ENCODE measurements at places on chromosomes 2 and 18. TPM values are rescaled to one million over a fixed set of nuclear protein-coding genes. Genes with fewer than 3 reads are reported as not detected.

The NTSR2 gene
- not detected for polyA plus RNA-seq

The CYP26B1 gene
- 12.2 TPM for polyA plus RNA-seq

The VWA3B gene
- 0.74 TPM for polyA plus RNA-seq

The FBXO41 gene
- polyA plus RNA-seq = 0.13 TPM

The TRABD2A gene
- 0.72 TPM for polyA plus RNA-seq

The RPRM gene
- polyA plus RNA-seq = 2.0 TPM

The MSTN gene
- polyA plus RNA-seq = 28.0 TPM

The DSG4 gene
- not detected for polyA plus RNA-seq

The SLC38A11 gene
- polyA plus RNA-seq = 0.38 TPM

The TMEM17 gene
- 1.8 TPM for polyA plus RNA-seq

The VIT gene
- polyA plus RNA-seq = 4.7 TPM

- no peak for DNase-seq
These were observed 8.9 kb downstream of the SH2D6 start for GRCh38 chr2:85427300-85427835.

DNA sequence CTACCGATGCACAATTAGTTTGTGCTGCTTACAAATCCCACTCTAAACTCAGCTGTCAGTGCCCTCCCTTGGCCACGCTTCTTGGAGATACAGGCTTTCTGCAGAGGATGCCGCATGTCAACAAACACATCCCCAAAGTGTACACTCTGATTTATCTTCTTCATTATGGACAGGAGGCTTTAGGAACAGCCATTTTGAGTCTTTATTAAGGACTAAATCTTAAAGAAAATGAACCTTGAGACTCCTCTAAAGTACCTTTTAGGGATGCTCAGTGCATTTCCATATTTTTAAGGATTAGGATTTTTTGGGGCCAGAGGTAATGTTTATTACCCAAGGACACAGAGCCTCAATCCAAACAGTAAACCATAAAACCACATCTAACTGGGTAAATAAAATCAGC is 6.0 kb downstream of the EDAR start:
- no peak for DNase-seq

DNA sequence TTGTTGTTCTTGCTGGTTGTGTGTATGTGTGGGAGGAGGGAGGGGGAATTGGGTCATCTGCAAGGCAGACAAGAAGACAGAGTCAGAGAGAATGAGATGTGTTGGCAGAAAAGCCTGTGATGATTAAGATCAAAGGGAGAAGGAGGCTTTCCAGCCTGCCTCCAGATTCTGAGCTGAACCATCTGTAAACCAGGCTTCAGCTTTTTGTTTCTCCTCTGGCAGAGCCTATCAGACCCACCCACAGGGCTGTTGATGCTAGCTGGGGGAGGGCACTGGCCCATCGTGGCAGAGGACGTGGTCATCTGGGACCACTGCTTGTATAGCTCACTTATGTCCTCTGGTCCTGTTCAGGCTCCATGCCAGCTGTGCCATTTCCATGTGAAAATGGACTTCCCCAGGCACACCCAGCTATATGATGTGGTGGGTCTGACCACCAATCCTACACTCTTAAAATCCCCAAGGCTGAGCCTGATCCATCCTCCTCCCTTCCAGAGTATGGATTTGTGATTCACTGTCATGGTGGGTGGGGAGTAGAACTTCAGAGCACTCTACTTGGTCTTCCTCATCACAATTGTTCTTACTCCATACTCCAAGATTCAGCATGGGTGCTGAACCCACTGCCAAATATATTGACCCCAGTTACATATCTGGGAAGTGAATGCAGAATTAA is 27.8 kb upstream of the COL6A3 start:
- DNase-seq = peak; percentile 43

GRCh38 chr2:62489702-62490101 is 16.3 kb downstream of the TMEM17 start:
- no peak for DNase-seq

DNA sequence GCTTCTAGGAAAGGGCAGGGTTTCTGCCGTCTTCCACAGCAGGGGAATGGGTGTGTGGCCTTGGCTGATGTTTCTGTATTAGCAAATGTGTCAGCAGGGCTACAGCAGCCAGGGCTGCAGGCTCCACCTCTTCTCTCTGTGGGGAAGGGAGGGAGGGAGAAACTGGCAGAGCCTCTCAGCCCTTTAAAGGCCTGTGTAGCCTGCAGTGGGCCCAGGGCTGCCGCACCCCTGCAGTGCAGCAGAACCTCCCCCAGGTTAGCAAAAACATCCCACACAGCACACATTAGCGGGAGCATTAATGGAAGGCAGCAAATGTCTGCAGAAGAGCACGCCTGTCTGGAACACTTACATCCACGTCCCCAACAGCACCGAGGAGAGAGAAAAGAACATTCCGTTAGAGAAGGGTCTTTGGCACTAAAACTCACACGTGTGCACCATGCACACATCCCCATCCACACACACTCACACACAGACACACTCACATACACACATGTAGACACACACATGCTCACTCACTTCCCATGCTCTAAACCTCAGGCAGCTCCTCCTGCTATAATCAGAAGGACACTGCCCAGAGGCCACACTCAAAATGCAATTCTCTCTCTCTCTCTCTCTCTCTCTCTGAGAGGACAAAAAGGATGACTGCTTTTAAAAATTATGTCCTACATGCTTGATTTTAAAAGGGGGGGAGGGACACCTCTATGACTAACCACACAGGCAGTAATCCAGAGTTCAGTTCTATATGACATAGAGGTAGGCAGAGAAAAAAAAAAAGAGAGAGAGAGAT is 24.1 kb downstream of the MRPL35 start:
- peak; percentile 81 for DNase-seq

- no peak for DNase-seq
These were observed 48.3 kb downstream of the LAMA3 start for GRCh38 chr18:23737578-23737977.

- no peak for DNase-seq
These were observed 21.2 kb downstream of the GRB14 start for GRCh38 chr2:164599954-164600589.

GRCh38 chr2:100140582-100140981 is 1.8 kb downstream of the AFF3 start:
- no peak for DNase-seq

DNA sequence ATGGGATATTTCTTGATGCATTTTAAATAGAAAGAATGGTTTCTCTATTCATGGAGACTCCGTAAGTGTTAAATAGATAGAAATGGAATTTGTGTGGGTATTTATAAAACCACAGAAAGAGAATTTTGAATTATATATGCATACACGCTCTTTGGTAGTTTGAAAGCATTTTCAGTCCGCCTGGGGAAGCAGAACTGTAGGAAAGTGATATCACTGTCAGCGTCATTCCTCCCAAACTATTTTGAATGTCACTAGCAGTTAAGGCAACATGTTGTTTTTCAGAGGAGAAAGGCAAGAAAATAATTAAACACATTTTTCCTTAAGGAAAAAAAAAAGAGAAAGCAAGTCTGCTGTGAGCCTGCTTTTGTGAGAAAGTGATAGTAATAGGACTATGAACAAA is 8.7 kb upstream of the ERMN start:
- DNase-seq = no peak

DNA sequence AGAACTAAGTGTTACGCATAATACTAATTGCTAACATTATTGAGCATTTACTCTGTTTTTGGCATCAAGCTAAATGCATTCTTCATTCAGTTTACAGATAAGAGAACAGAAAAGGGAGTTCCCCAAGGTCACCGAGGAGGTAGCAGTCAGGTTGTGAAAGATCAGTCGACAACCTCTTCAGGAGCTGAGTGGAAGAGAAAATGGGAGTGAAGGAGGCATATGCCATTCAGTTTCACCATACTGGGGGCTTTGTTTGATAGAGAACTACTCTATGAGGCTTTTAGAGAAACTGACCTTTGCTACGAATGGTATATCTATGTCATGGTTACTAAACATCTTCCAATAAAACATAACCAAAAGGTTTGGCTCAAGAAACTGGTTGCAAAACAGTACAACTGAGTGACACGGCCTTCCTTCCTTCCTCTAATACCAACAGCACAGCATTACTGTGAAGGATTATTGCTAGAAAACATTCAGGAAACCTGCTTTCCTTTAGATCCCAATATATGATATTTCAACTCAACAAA is 112.1 kb downstream of the RBMS1 start:
- DNase-seq = no peak

- no peak for DNase-seq
These were observed 433.8 kb downstream of the LRP1B start for GRCh38 chr2:141697035-141697434.

GRCh38 chr2:230840301-230840700 is 24.4 kb upstream of the ITM2C start:
- no peak for DNase-seq

GRCh38 chr18:47964053-47964452 is 33.6 kb upstream of the SMAD2 start:
- no peak for DNase-seq

GRCh38 chr2:217636991-217637561 is 365.7 kb downstream of the TNS1 start:
- DNase-seq = peak; percentile 85

DNA sequence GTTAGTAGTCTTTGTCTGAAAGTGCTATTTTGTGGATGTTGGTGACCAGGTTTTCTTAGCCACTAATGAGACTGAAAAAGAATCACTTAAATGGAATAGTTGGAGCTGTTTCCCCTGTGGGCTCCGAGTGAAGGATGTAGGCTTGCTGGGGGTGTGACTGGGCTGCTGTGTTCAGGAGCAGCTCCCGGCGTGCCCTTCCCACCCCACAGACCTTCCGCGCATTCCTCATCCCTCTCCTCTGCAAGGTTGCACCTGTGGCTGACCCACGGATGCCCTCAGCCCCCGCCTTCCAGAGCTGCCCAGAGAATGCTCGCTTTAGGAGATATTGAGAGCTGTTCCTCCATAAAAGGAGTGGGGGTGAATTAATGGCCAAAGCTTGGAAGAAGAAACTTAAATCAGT is 174.3 kb downstream of the LDLRAD4 start:
- no peak for DNase-seq

DNA sequence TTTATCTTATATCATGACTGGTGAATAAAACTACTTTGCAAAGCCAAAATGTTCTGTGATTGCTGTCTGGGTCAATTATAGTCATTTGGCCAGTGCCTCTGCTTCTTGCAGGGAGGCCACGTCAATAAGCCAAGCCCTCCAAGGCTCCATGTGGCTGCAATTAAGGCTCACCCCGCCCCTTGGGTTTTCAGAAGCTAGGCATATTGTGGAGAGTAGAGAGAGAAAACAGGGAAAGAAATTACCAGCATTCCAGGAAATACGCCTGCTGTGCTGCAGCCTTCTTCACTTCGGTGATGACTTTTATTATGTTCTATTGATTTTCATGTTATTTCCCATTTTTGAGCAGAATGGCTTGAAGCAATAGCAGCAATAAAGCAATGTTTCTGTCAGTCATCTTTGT is 319.7 kb downstream of the SOX11 start:
- DNase-seq = peak; percentile 37

DNA sequence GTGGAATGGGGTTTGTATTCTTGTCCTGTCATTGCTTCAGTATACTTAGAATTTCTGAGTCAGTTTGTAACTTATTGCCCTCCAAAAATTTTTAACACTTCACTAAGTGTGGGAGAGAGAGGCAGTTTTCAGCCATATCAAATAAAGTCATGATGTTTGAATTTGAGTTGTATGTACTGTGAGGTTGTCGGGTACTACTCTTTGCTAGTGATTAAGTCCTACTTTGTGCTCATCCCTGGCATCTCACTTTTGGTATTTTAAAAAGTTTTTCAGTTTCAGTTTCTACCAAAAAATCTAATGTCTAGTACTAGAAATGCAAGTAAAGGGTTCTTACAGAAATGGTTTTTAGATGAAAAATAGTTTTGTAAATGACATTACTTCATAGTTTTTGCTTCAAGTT is 40.7 kb downstream of the EIF5B start:
- DNase-seq = no peak

DNA sequence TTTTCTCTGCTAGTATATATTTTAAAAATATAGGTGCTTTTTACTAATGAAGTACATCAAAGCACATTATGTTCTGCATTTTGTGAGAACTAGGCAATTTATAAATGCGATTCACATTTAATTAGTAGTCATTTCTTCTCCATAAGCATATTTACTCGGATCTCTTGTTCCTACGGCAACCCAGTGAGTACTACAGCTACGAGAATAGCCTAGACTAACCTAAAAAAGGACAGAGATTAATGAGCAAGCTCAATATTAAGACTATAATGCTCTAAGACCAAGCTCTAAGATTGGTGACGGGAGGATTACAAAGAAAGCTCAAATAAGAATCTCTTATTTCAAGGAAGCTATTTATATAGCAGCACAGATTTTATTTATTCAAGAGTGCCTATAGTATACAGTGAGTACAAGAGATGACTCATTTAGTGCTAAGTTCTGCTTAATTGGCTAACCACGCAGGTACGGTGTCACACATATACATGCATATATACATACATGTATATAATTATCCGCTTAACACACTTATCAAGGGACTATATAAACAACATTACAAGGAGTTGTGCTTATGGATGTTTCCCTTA is 364.7 kb downstream of the GPD2 start:
- no peak for DNase-seq

- no peak for DNase-seq
These were observed 20.6 kb upstream of the DSG3 start for GRCh38 chr18:31426871-31427406.

DNA sequence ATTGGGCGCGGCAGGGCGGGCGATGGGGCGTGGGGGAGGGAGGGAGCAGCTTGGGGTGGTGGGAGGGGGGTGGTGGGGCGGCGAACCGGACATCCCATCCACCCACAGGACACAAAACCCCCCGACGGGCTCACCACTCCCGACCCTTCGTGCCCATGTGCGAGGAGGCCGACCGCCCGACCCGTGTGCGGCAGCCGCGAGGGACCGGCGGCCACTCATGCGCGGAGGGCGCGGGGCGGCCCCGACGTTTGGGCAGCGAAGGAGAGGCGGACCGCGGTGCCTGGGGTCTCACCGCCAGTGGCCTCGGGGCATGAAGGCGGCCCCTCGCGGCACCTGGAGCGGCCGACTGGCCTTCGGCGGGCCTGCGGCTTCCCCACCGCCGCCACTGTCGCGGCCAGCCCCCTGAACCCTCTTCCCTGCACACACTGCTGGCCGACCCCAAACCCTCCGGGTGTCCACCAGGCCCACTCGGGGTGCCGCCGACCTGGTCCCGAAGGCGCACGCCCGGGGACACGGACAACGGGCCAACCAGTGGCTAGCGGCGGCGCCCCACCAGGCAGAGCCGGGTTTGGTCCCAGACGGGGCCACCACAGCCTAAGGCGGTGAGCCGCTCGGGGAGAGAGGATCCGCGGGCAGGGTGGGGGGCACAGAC is 94.6 kb upstream of the ANKRD30BL start:
- DNase-seq = no peak

DNA sequence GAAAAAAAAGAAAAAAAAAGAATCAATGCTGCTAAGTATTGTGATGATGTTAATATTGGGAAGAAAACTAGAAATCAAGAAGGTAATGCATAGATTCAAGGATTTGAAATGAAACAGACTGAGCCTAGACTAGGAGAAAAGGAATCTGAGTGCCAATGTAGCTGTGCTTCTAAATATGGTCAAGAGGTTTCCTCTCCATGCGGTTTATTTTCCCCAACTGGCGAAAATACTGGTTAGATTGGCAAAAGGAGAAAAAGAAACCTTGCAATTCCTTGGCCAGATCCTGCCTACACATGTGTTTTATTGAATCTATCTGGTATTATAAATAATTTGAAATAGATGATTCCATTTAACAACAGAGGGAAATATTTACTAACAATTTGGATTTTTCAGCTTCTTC is 5.7 kb downstream of the SCN3A start:
- no peak for DNase-seq
